ENCODE measurements at places on chromosomes 3 and 15.

GRCh38 chr15:100645671-100646070, 43.3 kb downstream of the ASB7 start:
- DNase-seq = no peak

GRCh38 chr3:128432971-128433836, 33.5 kb downstream of the DNAJB8 start:
- no peak for DNase-seq

- no peak for DNase-seq
Measured at GRCh38 chr3:166199491-166199890, 362.3 kb upstream of the BCHE start.

DNA sequence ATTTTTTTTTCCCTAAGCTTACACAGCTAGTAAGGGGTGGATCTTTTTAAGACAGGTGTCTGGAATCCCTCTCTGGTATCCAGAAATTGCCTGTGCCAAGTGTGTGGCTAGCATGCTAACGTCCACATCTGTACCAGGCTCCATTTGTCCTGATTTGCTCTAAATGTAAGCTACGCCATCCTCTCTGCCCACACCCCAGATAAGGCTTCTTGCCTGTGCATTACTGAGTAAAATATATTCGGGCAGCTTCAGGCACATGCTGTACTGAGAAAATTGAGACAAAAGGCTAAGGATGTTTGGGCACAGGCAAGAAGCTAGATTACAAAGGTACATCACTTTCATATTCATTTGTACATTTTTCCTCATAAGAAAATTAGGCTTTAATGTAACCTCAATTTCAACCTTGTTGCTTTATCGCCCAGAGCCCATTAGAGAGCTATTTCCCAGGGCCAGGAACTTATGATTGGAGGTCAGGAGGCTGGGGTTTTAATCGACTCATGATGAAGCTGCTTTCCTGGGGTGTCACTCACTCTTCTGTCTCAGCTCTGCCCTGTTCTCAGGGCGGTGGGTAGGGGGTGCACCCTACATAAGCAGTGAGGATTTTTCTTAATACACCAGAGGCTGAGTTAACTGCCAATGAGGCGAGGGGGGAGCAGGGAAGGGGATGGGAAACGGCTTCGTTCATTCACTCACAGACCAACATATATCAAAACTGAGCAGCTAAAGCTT, 106.3 kb downstream of the RORA start:
- no peak for DNase-seq

DNA sequence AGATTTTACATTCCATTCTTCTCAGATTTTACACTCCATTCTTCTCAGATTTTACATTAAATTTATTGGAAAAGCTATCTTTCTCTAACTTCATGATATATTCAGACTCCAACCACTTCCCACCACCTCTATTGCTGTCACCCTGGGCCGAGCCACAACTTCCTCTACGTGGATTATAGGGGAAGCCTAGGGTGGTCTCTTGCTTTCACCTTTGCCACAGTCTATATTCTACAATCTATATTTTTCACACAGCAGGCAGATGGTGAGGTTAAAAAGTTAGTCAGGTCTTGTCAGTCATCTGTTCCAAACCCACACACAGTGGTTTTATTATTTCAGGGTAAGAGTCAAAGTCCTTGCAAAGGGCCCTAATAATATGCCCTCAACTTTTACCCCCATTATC, 370.8 kb upstream of the SUCLG2 start:
- no peak for DNase-seq

- DNase-seq = no peak
Measured at GRCh38 chr15:70566047-70566835, 197.1 kb downstream of the UACA start.

- DNase-seq = peak; percentile 4
Measured at GRCh38 chr3:156448300-156448699, 106.6 kb downstream of the SSR3 start.

DNA sequence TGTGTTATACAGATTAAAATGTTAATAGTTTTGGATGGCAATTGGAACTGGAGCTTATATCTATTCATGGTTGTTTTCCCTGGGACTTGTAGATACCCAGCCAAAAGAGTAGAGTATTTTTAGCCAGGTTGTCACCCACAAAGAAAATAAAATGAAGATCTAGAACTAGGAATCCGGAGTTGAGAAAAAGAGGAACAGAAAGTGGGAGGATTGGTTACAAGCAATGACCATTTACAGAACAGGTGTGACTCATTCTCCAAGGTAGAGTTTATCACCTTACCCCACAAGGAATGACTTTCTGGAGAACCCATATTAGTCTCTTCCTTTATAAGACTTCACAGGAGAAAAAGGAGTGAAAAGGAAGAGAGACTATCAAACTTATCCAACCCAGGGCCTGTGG, 99.8 kb downstream of the TMEM108 start:
- no peak for DNase-seq

DNA sequence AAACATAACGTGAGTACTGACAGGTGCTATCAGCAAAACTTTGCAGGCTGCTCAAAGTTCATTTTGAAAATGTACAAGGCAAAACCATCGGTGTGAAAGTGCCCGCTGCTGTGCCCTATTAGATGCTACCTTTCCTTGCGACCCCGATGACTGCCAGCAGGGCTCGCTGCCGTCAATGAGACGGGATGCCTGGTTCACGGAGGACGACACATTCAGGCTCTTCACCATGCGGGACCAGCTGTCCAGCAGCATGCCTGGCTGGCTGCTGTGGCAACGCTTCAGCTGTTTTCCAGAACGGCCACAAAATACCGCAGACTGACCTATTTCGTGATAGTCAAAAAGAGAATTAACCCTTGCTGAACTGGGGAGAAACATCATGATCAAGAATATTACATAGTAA, 92.7 kb upstream of the OCA2 start:
- DNase-seq = no peak

GRCh38 chr3:110925798-110926197, 145.8 kb upstream of the NECTIN3 start:
- no peak for DNase-seq

- no peak for DNase-seq
Measured at GRCh38 chr3:140770977-140771667, 93.3 kb downstream of the TRIM42 start.

- no peak for DNase-seq
Measured at GRCh38 chr3:195768831-195769303, 42.9 kb downstream of the MUC4 start.

- DNase-seq = no peak
Measured at GRCh38 chr3:20852712-20853111, 666.7 kb upstream of the SGO1 start.

DNA sequence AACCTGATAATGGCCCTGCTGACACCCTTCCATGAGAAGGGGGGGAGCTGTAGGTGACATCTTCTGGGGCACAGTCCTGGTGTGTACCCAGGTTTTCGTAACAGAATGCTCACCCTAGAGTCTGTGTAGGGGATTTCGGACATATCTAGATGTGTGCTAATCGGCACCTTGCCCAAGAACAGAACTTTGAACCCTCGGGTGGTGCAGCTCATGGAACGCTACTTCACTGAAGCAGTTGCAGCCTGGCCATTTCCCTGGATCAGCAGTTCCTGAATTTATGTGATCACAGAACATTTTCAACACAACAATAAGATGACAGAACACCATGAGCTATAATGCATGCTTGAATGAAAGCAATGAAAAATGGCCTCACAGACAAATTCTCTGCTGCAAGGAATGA, 57.5 kb upstream of the MUC13 start:
- no peak for DNase-seq

- no peak for DNase-seq
Measured at GRCh38 chr3:46395766-46396530, 10.9 kb downstream of the CCR5AS start.

DNA sequence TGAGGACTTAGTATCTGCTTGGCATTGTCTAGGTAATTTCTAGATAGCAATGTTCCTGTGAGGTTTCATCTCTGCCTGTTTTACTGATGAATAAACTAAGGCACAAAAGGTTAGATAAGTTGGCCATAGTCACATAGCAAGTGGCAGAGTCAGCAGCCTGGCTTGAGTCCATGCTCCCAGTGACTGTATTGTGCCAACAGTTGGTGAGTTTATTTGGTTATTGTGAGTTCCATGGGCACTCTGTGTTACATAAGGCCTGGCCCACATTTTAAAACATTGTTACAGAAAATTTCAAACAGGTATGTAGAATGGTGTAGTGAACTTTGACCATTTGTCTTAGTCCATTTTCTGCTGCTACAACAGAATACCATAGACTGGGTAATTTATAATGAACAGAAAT, 15.2 kb downstream of the MCM2 start:
- no peak for DNase-seq

GRCh38 chr15:82047453-82048400, 1.9 kb upstream of the MEX3B start:
- DNase-seq = no peak

DNA sequence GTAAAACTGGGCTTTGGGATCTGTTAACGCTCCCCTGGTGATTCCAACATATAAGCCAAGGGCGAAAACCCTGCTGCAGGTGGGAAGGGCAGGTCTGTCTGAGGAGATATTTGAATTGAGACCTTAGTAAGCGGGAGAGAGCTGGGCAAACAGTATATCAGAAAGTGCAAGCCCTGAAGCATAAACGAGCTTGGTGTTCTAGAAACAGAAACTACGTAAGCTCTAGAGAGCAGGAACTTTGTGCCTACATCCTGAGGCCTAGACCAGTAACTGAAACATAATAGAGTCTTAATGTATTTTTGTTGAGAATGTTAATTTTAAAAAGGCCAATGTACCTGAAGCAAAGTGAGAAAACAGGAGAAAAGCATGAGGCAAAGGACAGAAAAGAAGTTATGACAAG, 62.9 kb upstream of the FSIP1 start:
- no peak for DNase-seq

GRCh38 chr3:187567021-187567420, 103.2 kb downstream of the SST start:
- no peak for DNase-seq

GRCh38 chr3:2650746-2651145, 459.4 kb downstream of the IL5RA start:
- DNase-seq = no peak

- no peak for DNase-seq
Measured at GRCh38 chr3:49638445-49638844, 35.7 kb upstream of the APEH start.

- no peak for DNase-seq
Measured at GRCh38 chr3:55750525-55750924, 263.4 kb upstream of the WNT5A start.

DNA sequence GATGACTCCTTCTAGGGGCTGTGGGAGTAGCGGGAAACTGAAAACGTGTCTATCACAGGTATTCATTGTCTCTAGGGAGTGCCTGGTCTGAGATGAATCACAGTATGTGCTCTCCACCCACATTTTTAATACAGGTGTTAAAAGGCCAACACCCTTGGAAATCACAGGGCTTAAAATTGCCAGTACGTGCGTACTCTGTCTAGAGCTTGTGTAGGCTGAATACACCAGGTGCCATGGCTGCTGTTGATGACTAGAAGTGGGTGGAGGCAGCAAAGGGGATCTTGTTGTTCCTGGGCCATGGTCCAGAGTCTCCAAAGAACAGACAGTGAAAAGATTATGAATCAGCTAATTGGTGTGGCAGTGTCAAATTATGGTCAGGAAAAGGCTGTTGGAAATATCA, 35.1 kb upstream of the P3H2 start:
- no peak for DNase-seq

DNA sequence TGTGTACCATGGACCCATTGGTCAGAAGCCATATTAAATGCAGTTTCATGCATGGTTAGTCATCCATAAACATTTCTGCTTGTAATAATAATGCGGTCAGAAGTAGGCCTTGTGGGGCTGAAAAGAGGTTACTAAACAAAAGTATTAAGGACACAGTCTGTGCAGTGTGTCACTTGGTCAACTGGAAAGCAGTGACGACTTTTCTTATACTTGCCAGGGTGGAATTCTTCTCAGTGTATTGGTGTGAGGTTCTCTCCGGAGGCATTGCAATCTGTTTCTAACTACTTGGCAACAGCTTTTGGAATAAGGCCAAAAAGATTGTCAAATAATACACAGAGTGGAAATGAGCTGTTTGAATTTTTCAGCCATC, 46.8 kb downstream of the CHL1 start:
- DNase-seq = no peak

DNA sequence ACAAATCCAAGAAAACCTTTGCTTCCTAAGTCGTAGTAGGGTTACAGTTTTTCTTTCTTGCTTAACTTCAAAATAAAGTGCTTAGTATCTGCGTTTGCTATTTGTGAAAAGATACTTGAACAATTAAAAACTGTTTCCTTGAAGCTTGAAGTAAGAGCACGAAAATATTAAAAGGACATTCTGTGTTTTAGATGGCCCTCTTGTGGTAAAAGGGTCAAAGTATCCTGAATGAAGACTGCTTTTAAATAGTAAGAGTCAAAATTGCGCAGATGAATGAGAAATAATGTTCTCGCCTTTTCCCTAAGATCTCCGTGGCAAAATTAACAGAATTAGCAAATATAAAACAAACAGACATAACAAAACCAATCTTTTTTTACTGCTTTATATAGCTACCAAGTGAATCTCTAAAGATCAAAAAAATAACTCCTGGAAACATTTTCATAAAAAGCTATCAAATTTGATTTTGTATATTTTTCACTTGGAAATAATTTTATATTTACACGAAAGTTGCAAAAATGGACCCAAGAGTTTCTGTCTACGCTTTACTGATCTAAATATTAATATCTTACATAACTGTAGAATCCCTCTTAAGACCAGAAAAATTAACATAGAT, 175.4 kb downstream of the MBNL1 start:
- no peak for DNase-seq

DNA sequence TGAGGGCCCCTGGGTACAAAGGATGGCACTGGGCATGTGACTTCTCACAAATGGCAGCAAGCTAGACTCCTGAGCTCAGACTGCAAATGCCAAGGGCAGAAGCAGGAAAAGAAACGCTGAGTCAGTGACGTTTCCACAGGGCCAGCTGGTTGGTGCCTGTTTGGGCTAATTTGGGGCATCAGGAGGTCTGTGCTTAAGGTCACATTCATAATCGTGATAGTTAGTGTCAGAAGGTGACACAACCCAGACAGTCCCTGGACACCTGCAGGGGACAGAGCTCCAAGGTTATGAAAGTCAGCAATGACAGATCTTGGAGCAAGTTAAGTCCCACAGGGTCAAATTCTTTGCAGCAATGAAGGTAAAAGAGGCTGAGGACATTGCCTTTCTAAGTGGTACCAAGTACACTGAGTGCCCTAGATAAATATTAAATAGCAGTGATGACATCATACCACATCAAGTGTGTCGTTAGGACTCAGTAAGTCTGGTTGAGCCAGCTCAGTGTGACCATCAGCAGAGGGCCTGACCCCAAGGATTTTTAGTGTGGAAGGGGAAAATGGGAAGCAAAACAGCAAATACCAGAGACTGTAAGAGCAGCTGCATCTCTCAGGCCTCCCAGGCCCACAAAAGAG, 556.9 kb upstream of the CFAP20DC start:
- DNase-seq = no peak

- DNase-seq = no peak
Measured at GRCh38 chr15:28891588-28891987, 5.8 kb downstream of the APBA2 start.

DNA sequence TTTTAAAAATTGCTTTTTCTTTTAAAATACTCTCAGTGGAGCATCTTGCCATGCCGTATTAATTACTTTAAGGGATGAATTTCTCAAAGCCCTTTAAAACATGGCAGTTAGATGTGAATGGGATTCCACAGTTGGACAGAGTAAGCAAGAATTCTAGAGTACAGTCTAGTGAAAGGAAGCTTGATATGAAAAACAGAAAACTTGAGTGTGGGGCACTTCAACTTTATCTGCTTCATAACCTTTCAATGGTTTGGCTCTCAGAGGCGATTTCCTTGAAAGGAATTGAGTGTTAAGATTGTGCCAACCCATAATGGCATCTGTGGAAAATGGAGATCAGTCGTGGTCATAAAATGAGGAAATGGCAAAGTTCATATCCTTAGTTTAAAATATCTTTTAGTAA, 127.7 kb upstream of the SAMMSON start:
- DNase-seq = no peak
